Body of pancreas (tissue), 4 donors: ENCODE measurements at places on chromosomes 12 and 14. TPM values are rescaled to one million over a fixed set of nuclear protein-coding genes. Genes with fewer than 3 reads are reported as not detected.

GRCh38 chr14:100586153-100586402 lies 1.1 kb downstream of the BEGAIN start:
- H3K36me3 ChIP-seq: no peaks in the 10 kb centered on the region
- H3K27me3 ChIP-seq: no peaks in the 10 kb centered on the region
- peaks cover 13% of the 10 kb centered on the region for H3K4me1 ChIP-seq
- no peak for DNase-seq
- no peak overlapping the region for H3K27ac ChIP-seq

FERMT2 gene
- total RNA-seq: 29.3 TPM

MMP14 gene
- 55.3 TPM for total RNA-seq

GRCh38 chr14:63460680-63461369 lies 82.4 kb downstream of the PPP2R5E start:
- no peak overlapping the region for H3K4me3 ChIP-seq
- no peaks in the 10 kb centered on the region for H3K36me3 ChIP-seq
- DNase-seq: no peak
- peaks cover 42% of the 10 kb centered on the region for H3K4me1 ChIP-seq
- H3K27me3 ChIP-seq: no peaks in the 10 kb centered on the region

DNA sequence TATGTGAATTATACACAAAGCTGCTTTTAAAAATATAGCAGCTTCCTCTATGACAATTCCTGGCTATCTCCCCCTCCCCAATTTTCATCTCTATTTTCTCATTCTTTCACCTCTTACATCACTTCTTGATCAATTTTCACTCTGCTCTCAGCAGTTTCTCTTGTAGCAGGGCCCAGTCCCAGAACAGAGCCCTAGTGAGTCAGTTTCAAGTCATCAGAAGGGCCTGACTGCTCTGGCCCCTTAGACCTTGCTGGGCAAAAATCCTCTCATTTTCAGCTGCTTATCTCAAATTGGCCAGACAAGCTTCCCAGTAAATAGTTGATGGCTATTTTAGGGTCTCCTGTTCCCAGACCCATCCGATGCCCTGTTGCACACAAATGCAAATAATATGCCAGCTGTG lies 101.4 kb downstream of the TTC7B start:
- no peak overlapping the region for H3K27ac ChIP-seq
- no peaks in the 10 kb centered on the region for H3K4me1 ChIP-seq
- H3K4me3 ChIP-seq: no peak overlapping the region
- no peak for DNase-seq
- H3K27me3 ChIP-seq: no peaks in the 10 kb centered on the region

RBP5 gene
- not detected for total RNA-seq

NDRG2 gene
- total RNA-seq: 178 TPM

GRCh38 chr12:55636853-55637252 lies at the start of gene OR10P1:
Gene OR10P1, plus strand, starts transcription at chr12:55636892. Its CDS starts 0 bp downstream, at chr12:55636892.
- H3K36me3 ChIP-seq: no peaks in the 10 kb centered on the region
- H3K4me1 ChIP-seq: no peaks in the 10 kb centered on the region
- no peaks in the 10 kb centered on the region for H3K27me3 ChIP-seq
- no peak within 1 kb of the TSS for H3K27ac ChIP-seq
- no peak for DNase-seq

C14orf180 gene
- total RNA-seq: 19.4 TPM

- no peak for DNase-seq
- no peaks in the 10 kb centered on the region for H3K27me3 ChIP-seq
- no peaks in the 10 kb centered on the region for H3K4me1 ChIP-seq
- no peaks in the 10 kb centered on the region for H3K36me3 ChIP-seq
Observed at GRCh38 chr14:57578801-57579200, 85.1 kb upstream of the CCDC198 start.

- DNase-seq: no peak
- no peaks in the 10 kb centered on the region for H3K36me3 ChIP-seq
- H3K27ac ChIP-seq: no peak overlapping the region
Observed at GRCh38 chr12:50859621-50860310, 17.0 kb downstream of the TMPRSS12 start.

DBX2 gene
- not detected for total RNA-seq

MAP4K5 gene
- 159 TPM for total RNA-seq

P2RX7 gene
- 1.6 TPM for total RNA-seq

- H3K4me1 ChIP-seq: no peaks in the 10 kb centered on the region
- no peak overlapping the region for H3K4me3 ChIP-seq
- no peaks in the 10 kb centered on the region for H3K27me3 ChIP-seq
- H3K36me3 ChIP-seq: no peaks in the 10 kb centered on the region
Observed at GRCh38 chr14:85198001-85198400, 331.9 kb upstream of the FLRT2 start.

GRCh38 chr14:100290607-100291304 lies 15.5 kb downstream of the SLC25A29 start:
- no peaks in the 10 kb centered on the region for H3K27me3 ChIP-seq
- H3K27ac ChIP-seq: no peak overlapping the region
- H3K4me3 ChIP-seq: no peak overlapping the region
- H3K4me1 ChIP-seq: peaks cover 9% of the 10 kb centered on the region

- DNase-seq: no peak
- H3K4me1 ChIP-seq: peaks cover 5% of the 10 kb centered on the region
- no peak overlapping the region for H3K4me3 ChIP-seq
- no peaks in the 10 kb centered on the region for H3K27me3 ChIP-seq
- H3K27ac ChIP-seq: no peak overlapping the region
- no peaks in the 10 kb centered on the region for H3K36me3 ChIP-seq
Observed at GRCh38 chr12:12587878-12588277, 23.8 kb upstream of the CREBL2 start.

BTBD7 gene
- 16.3 TPM for total RNA-seq

ENDOU gene
- not detected for total RNA-seq

DNA sequence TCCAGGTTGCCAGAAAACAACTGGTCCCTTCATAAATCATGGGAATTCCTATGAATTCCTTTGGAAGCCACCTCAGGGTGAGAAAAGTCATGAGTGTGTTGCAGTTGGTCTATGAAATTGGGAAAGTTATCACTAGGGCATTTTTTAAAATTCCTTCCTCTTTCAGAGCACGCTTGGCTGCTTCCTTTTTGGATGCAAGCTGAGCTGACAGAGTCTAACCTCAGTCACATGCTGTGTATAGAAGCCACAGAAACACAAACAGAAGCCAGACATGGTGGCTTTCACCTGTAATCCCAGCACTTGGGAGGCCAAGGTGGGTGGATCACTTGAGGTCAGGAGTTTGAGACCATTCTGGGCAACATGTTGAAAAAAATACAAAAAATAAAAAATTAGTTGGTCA lies 21.7 kb upstream of the HELB start:
- no peaks in the 10 kb centered on the region for H3K27me3 ChIP-seq
- no peaks in the 10 kb centered on the region for H3K4me1 ChIP-seq
- H3K4me3 ChIP-seq: no peak overlapping the region
- H3K27ac ChIP-seq: no peak overlapping the region
- no peak for DNase-seq

- H3K4me3 ChIP-seq: no peak overlapping the region
- no peak overlapping the region for H3K27ac ChIP-seq
- DNase-seq: no peak
- H3K27me3 ChIP-seq: peaks cover 20% of the 10 kb centered on the region
- H3K36me3 ChIP-seq: no peaks in the 10 kb centered on the region
- peaks cover 51% of the 10 kb centered on the region for H3K4me1 ChIP-seq
Observed at GRCh38 chr14:60648249-60648933, 886 bp downstream of the SIX1 start.

KRT77 gene
- not detected for total RNA-seq

CLEC6A gene
- not detected for total RNA-seq

- H3K27me3 ChIP-seq: no peaks in the 10 kb centered on the region
- H3K27ac ChIP-seq: no peak overlapping the region
- no peak for DNase-seq
- no peaks in the 10 kb centered on the region for H3K36me3 ChIP-seq
- peaks cover 7% of the 10 kb centered on the region for H3K4me1 ChIP-seq
Observed at GRCh38 chr14:37453985-37454384, 141.1 kb downstream of the FOXA1 start.

- H3K27me3 ChIP-seq: no peaks in the 10 kb centered on the region
- DNase-seq: no peak
- H3K4me1 ChIP-seq: peaks cover 43% of the 10 kb centered on the region
Observed at GRCh38 chr12:32454866-32455265, 55.5 kb downstream of the FGD4 start.

RD3L gene
- not detected for total RNA-seq

CCDC197 gene
- total RNA-seq: not detected

RNASE1 gene
- total RNA-seq: 772 TPM

HOXC6 gene
- total RNA-seq: not detected

CISTR gene
- total RNA-seq: not detected

GRCh38 chr14:55760789-55761566 lies 181.0 kb downstream of the KTN1 start:
- H3K27me3 ChIP-seq: no peaks in the 10 kb centered on the region
- peaks cover 5% of the 10 kb centered on the region for H3K4me1 ChIP-seq

GRCh38 chr14:45120096-45120495 lies 14.2 kb downstream of the FKBP3 start:
- no peaks in the 10 kb centered on the region for H3K27me3 ChIP-seq
- no peaks in the 10 kb centered on the region for H3K4me1 ChIP-seq
- peaks cover 18% of the 10 kb centered on the region for H3K36me3 ChIP-seq

DNA sequence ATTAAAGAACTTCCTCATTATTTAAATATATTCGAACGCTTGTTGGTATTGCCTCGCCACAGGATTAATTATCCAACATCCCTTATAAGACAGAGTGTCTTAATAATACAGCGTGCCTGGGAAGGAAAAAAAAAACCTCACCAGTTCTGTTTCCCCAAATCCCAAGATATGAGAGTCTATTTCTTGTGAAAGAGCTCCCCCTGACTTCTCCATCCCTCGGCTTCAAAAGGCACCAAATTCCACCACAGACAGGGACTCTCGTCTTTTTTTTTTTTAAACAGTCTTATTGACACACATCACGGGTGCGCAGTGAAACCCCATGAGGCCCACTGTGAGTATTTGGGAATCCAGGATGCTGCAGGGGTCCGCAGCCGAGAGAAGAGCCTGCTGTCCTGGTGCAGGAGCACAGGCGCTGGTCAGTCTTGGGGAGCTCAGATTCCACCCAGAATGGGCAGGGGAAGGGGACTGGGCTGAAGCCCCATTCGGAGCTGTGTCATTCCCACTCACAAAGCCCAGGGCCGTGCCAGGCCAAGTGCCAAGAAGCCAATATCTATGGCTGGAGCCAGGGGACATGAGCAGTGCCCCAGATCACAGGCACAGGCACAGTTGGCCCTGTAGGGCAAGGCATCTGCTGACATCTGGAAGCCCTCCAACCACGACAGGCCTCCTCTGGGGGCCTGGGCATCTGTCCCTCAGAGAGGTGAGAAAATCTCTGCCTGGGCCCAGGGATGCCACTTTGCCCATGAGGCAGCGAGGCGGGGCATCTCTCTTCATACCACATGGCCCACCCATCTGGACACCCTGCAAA lies 71.9 kb downstream of the BCL11B start:
- DNase-seq: no peak
- H3K4me3 ChIP-seq: no peak overlapping the region
- H3K27me3 ChIP-seq: no peaks in the 10 kb centered on the region
- no peaks in the 10 kb centered on the region for H3K36me3 ChIP-seq
- H3K27ac ChIP-seq: no peak overlapping the region
- H3K4me1 ChIP-seq: peaks cover 5% of the 10 kb centered on the region

NR4A1 gene
- total RNA-seq: 253 TPM

- no peaks in the 10 kb centered on the region for H3K27me3 ChIP-seq
- H3K4me3 ChIP-seq: no peak overlapping the region
- no peaks in the 10 kb centered on the region for H3K36me3 ChIP-seq
Observed at GRCh38 chr12:128914908-128915563, 61.8 kb downstream of the GLT1D1 start.

ASCL1 gene
- not detected for total RNA-seq

ANKLE2 gene
- 37.9 TPM for total RNA-seq

DNA sequence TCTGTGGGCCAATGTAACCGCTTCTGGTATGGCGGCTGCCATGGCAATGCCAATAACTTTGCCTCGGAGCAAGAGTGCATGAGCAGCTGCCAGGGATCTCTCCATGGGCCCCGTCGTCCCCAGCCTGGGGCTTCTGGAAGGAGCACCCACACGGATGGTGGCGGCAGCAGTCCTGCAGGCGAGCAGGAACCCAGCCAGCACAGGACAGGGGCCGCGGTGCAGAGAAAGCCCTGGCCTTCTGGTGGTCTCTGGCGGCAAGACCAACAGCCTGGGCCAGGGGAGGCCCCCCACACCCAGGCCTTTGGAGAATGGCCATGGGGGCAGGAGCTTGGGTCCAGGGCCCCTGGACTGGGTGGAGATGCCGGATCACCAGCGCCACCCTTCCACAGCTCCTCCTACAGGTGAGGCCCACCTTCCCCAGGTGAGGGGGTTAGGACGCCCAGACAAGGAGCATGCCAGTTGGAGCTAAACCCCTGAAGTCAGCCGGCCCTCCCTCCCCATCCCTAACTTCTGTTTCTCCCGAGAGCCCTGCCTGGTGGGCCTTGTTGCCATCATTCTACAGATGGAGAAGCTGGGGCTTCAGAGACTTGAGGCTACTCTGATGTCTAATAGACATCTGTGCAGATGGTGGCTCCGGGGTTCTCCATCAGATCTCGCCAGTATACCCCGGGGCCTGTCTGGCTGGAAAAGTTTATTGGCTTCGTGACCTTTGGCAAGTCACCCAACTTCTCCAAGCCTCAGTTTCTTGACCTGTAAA lies 25.3 kb downstream of the PAPLN start:
- no peaks in the 10 kb centered on the region for H3K36me3 ChIP-seq
- no peaks in the 10 kb centered on the region for H3K27me3 ChIP-seq
- H3K4me1 ChIP-seq: no peaks in the 10 kb centered on the region
- H3K27ac ChIP-seq: no peak overlapping the region
- no peak for DNase-seq

- no peak for DNase-seq
- no peaks in the 10 kb centered on the region for H3K36me3 ChIP-seq
- H3K27me3 ChIP-seq: no peaks in the 10 kb centered on the region
- H3K4me3 ChIP-seq: no peak overlapping the region
Observed at GRCh38 chr12:14982562-14982961, 9.7 kb downstream of the PDE6H start.

CNTN1 gene
- total RNA-seq: 3.1 TPM

GRCh38 chr12:20494851-20495250 lies 126.5 kb downstream of the PDE3A start:
- H3K4me1 ChIP-seq: no peaks in the 10 kb centered on the region
- no peaks in the 10 kb centered on the region for H3K27me3 ChIP-seq
- no peak for DNase-seq
- H3K4me3 ChIP-seq: no peak overlapping the region

NRIP2 gene
- total RNA-seq: 0.33 TPM

GRCh38 chr12:102067574-102068258 lies 5.9 kb upstream of the WASHC3 start:
- H3K36me3 ChIP-seq: no peaks in the 10 kb centered on the region
- H3K4me1 ChIP-seq: no peaks in the 10 kb centered on the region
- no peak overlapping the region for H3K4me3 ChIP-seq
- no peaks in the 10 kb centered on the region for H3K27me3 ChIP-seq
- H3K27ac ChIP-seq: no peak overlapping the region

- H3K4me3 ChIP-seq: no peak overlapping the region
- H3K27ac ChIP-seq: no peak overlapping the region
- H3K4me1 ChIP-seq: no peaks in the 10 kb centered on the region
- DNase-seq: no peak
- no peaks in the 10 kb centered on the region for H3K36me3 ChIP-seq
Observed at GRCh38 chr12:10491766-10492165, 13.9 kb upstream of the EIF2S3B start.
